ENCODE measurements at places on chromosomes 2 and 18.

- DNase-seq = peak; percentile 30
Measured at GRCh38 chr2:216023055-216023648, 9.8 kb upstream of the MREG start.

GRCh38 chr2:240238201-240238600 is 97.7 kb upstream of the OTOS start:
- no peak for DNase-seq

DNA sequence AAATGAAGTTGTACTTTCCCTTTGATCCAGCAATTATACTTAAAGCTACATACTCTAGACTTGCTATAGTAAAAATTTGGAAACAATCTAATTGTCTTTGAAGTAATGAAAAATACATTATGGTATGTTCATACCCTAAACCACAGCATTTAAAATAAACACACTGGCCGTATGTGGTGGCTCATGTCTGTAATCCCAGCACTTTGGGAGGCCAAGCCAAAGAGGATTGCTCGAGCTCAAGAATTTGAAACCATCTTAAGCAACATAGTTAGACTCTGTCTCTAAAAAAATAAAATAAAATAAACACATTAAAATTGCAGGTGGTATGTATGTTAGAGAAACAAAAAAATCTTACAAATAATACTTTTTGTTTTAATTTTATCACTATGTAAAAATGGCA is 208.1 kb upstream of the KLHL14 start:
- no peak for DNase-seq

- no peak for DNase-seq
Measured at GRCh38 chr18:14085770-14086457, 46.3 kb downstream of the ZNF519 start.

DNA sequence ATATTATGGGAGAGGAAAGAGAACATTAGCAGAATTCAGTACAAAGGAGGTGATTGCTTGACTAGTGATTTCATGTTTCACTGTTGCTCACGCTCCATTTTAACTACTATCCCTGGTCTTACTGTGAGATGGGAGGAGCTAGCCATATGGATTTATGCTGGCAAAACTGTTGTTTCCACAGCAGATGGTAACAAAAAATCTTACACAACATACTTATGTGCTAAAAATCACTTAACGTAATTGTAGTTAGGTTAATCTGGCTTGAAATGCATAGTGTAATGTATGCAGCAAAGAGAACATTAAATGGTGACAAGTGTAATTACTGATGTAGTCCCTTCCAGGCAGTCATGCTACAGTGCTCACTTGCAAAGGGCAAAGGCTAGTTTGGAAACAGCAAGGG is 155.6 kb upstream of the LYPD1 start:
- no peak for DNase-seq

DNA sequence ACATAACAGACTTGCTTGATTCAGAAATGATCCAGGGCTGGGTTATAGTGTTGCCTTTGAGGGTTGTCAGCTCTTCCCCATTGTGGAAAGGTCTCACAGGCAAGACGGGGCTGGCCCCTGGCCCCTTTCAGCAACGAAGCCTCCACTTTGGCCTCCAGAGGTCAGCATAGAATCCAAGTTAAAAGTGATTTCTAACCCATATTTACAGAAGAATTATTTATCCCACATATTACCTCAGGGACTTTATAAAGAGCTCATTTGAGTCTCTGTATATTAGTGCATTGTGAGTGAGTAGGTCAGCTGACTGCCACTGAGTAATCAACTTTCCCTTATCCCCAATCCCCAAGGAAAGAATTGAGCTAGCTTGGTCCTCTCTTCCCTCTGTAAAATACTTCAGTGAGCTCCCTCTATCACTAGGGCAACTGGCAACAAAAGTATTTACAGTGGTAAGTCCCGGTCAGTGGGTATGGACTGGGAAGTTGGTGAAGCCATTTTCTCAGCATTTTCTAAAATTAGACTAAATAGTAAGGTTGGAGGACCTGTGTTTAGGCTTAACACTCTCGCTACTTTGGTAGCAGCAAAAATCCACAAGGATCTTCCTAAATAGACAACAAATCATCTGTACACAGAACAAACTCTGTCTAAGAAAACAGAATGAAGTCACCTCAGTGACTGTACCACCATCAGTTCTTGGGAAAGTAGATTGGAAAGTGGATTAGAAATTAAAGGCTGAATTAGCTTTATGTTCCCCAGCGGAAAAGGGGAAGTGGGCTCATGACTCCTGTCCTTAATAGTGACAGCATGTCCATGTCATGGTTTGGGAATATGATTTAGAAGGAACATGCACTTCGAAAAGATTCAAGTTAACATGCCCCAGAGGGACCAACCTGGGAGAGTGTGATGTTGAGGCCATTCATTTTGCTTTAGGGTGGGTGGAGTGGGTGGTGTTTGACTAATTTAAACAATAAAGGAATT is 171.0 kb upstream of the SIX3 start:
- no peak for DNase-seq

DNA sequence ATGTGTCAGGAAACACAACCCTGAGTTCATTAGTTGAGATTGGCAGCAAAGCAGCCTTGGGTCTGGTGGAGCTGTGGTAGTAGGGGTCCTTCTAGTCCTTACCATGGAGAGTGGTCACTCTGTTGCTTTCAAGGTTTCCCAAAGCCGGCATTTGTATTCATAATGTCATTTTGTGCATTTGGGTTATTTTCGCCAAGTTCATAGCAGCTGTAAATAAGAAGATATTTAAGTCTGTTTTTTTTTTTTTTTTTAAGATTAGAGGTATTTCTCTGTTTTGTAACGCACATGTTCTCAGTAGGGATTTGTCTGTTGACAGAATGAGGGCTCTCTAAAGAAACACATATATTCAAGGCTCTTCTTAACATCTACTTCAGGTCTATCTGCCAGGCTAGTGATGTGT is 114.1 kb downstream of the PRPF40A start:
- no peak for DNase-seq

GRCh38 chr2:241118737-241119505 is 16.8 kb upstream of the MTERF4 start:
- no peak for DNase-seq

GRCh38 chr2:48548840-48549239 is 18.9 kb downstream of the STON1 start:
- DNase-seq = no peak

- no peak for DNase-seq
Measured at GRCh38 chr2:105645031-105645937, 99.4 kb upstream of the NCK2 start.

- no peak for DNase-seq
Measured at GRCh38 chr2:44560941-44561340, 199.2 kb downstream of the CAMKMT start.

- no peak for DNase-seq
Measured at GRCh38 chr2:155727187-155727895, 605.2 kb downstream of the NR4A2 start.

GRCh38 chr18:60162388-60162787 is 210.2 kb downstream of the MC4R start:
- DNase-seq = no peak

DNA sequence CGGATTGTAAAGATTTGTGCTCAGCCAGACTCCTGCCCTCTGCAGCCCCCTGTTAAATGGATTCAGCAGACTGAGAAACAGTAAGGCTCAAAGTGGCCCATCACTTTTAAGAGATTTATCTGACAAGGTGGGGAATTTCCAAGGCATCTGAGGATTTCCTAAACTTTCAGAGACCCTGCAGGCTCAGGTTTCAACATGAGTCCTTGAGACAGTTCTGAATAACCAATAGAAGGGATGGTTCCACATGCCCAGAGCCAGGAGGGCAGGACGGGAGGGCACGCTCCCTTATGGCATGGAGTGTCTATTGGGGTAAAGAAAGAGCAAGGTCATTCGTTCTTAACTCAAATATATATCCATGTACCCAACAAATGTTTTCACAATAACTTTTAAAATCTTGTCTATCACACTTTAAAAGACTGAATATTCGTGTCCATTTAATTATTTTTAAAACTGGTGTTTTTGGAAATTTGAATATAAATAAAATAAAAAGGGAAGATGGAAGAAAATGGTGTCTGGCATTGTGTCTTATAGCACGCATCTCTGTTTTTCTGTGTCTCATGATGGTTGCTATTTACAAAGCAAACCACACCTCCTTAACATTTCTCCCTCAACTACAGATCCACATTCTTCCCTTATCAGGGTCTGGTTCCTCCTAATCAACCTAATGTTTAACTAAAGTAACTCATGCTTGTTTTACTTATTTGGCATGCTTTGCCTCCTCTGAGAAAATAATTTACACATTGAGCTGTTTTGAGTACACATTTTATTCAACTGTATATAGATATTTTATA is 56.0 kb upstream of the DSG1 start:
- DNase-seq = no peak

DNA sequence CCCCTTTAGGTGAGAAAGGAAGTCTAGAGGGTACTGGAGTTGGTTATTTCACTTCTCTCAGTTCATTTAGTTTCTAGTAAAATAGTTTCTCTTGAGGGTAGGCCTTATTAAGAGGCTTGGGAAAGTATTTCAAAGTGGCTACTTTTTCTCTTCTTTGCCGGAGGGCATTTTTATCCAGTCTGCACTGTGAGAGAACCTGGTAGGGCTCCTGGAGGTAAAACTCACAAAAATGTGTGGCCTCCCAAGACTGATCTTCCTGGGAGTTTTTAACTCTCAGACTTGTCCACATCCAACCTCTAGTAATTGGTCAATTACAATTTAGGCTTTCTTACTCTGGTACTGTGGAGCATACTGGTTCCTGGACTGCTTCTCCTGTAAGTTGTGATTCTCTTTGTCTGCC is 28.0 kb downstream of the EHBP1 start:
- DNase-seq = no peak

- no peak for DNase-seq
Measured at GRCh38 chr2:109396202-109397180, 217.3 kb downstream of the SEPTIN10 start.

GRCh38 chr18:79353267-79353666 is 42.5 kb upstream of the NFATC1 start:
- DNase-seq = no peak

- DNase-seq = no peak
Measured at GRCh38 chr2:119914266-119914665, 98.6 kb upstream of the EPB41L5 start.

GRCh38 chr2:174974131-174974530 is 31.1 kb downstream of the CHN1 start:
- DNase-seq = no peak

- no peak for DNase-seq
Measured at GRCh38 chr2:84776011-84776410, 104.9 kb downstream of the TRABD2A start.

DNA sequence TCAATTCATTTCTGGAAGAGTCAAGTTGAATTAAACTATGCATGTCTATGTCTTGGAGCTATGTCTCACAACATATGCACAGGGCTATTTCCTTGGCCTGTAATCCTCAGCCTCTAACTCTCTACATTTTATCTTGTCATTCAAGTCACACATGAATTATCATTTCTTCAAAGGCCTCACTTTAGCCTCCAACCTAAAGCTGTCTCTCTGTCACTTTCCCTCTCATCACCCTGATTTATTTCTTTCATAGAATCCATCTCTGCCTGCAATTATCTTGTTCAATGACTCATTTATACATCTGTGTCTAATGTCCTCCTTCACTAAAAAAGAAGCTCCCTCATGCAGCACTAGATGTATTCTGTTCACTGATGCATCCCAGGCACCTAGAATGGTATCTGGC is 614.2 kb upstream of the REG3G start:
- DNase-seq = no peak

GRCh38 chr2:167945660-167946368 is 301.6 kb downstream of the STK39 start:
- no peak for DNase-seq

- no peak for DNase-seq
Measured at GRCh38 chr2:195667974-195668373, 10.9 kb downstream of the SLC39A10 start.

DNA sequence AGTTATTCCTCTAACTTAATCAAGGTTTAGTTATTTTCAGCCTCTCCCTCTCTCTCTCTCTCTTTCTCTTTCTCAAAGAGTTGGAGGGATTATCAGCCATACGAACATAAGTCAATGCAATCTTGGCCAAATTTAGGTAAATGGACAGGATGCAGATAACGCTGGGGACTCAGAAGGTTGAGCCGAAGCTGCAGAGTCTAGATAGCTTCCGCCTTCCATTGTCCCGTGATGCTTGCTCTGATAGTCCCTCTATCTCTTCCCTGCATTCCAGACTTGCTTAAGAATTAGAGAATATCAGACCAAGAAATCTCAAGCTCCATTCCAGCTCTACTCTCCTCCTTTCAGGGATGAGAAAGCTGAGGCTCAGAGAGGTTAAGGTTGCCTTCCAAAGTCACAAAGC is 502.8 kb upstream of the TNP1 start:
- no peak for DNase-seq

DNA sequence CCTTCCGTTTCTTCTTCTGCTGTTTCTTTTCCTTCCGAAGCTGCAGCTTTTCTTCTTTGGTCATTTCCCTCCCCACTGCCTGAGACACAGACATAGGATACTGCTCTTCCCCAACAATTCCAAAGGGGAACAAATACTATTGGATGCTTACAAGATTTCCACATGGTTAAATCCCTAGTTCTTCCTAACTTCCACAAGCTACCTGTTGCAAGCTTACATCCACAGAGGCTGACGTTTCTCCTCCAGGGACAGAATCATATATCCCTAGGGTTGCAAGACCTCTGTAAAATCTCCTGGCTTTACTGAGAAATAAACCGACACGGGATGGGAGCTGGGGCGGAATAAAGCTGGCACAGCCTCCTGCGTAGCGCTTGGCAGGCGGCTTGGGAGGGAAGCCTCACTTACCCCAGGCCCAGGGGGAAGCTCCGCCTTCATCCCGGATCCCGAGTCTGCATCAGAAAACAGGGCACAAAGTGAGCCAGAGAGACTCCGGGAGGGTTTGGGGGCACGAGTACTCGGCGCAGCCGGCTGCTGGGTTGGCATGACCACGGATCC is 590 bp downstream of the EIF2B4 start:
- no peak for DNase-seq

GRCh38 chr2:17813010-17813741 is 3.1 kb upstream of the MSGN1 start:
- no peak for DNase-seq

GRCh38 chr18:40821596-40822243 is 1133.3 kb upstream of the PIK3C3 start:
- no peak for DNase-seq

DNA sequence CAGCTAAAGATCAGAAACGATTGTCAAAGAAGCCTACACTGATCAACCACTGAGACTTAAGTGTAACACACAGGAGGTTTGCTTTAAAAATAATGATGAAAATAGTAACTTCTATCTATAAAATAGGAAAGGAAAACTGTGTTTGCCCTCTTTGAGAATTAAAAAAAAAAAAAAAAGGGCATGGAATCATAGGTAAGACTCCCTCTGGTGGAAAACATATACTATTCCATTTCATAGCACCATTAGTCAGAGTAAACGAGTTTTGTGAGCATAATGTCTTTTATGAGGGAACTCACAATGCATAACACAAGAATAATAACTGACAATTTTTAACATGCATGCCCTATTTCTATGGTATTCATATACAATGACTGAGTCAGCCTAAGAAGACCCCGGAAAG is 36.3 kb downstream of the SLC35F5 start:
- no peak for DNase-seq

GRCh38 chr2:241298673-241299072 is 16.8 kb downstream of the HDLBP start:
- DNase-seq = no peak

All from activated T-helper 1 cell treated with anti-CD3 and anti-CD28 coated beads, Interleukin-12 subunit alpha, Interleukin-12 subunit beta, Interleukin-2, Interleukin-4 antibody, amounts not matched to agents 30 ng/mL and 10 ng/mL and 1 ng/mL, durations not matched to agents 14 hours and 24 hours and 36 hours (primary cell).